D341Med (cell line): ENCODE measurements at places on chromosomes 4 and X.

DNA sequence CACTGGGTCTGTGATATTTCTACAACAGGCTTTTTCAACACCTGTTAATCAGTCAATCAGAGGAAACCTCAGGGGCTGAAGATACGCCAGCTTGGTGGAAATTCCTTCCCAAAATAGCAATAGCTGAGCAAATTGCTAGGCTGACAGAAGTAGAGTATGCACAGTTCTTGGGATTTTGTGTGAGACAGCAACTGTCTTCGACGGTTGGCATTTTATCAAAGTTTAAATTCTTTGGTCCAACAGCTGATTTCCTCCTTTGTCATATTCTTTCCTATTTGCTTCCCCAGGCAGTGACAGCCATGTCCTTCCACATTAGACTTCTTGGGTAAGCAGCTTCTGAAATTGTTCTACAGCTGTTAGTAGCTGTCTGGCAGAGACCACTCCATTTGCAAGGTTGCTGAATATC is 8.0 kb upstream of the PALLD start:
- no peak for DNase-seq

GRCh38 chr4:41176340-41176739 is 38.0 kb downstream of the APBB2 start:
- no peak for DNase-seq

DNA sequence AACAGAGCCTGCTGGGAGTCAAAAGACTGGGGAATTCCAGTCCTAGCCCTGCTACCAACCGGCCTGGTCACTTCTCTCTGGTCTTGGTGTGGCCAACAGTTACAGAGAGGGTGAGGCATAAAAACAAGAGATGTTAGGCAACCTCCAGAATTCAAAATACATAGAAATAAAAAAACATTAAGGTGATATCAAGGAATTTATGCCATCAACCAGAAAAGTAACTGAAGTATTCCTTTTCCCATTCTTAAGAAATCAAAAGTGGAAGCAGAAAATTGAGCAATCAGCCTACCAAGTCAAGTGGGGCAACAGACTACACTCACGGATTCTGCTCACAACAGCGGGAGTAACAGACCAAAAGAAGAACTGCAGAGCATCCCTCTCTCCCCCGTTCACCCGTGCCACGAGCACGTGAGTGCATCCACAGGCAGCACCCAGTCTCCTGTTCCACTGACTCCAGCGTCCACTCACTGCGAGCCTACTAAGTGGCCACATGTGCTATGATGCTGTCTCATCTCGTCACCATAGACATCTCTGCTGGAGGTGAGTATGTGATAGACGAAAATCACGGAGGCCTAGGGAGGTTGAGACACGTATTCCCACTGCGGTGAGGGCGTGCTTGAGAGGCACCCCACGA is 29.3 kb downstream of the AFAP1 start:
- DNase-seq = no peak

DNA sequence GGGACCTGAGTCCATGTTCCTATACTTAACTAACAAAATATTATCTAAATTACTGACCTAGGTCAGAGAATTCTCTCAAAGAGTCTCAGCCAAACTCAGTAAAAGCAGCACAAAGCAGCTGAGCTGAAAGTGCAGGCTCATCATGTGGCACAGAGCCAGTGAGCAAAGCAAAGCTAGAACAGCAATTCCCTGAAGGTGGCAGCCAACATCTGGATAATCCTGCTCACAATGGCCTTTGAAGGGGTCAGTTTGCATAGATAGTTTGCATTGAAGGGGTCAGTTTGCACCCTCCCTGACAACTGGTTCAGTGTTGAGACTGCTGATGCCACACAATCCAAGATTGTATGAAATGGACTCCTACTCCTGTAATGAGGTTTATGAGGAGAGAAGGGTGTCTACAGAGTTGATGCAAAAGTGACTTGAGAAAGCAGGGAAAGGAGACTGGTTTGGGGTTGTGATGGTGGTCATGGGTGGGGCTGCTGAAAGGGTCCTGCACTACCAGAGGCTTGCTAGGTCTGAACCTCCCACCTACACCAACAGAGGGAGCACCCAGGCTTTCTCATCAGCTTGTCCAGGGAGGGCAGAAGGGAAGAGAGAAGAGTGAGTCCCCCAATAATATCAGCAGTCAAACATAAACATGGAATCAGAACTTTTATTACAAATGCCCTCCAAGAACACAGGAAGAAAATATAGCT is 39.7 kb downstream of the TRIM61 start:
- no peak for DNase-seq

GRCh38 chr4:102007959-102008425 is 217.5 kb downstream of the BANK1 start:
- no peak for DNase-seq

DNA sequence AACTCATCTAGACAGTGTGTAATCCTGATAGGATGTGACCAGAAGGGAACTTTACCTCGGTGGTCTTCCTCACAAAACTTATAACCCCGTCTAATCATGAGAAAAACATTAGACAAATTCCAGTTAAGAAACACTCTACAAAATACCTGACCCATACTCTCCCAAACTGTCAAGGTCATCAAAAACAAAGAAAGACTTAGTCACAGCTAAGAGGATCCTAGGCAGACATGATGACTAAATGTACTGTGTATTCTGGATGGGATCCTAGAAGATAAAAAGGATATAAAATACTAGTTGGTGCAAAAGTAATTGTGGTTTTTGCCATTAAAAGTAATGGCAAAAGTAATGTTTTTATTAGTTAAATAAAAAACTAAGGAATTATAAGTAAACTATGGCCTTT is 81.6 kb downstream of the DTHD1 start:
- no peak for DNase-seq

DNA sequence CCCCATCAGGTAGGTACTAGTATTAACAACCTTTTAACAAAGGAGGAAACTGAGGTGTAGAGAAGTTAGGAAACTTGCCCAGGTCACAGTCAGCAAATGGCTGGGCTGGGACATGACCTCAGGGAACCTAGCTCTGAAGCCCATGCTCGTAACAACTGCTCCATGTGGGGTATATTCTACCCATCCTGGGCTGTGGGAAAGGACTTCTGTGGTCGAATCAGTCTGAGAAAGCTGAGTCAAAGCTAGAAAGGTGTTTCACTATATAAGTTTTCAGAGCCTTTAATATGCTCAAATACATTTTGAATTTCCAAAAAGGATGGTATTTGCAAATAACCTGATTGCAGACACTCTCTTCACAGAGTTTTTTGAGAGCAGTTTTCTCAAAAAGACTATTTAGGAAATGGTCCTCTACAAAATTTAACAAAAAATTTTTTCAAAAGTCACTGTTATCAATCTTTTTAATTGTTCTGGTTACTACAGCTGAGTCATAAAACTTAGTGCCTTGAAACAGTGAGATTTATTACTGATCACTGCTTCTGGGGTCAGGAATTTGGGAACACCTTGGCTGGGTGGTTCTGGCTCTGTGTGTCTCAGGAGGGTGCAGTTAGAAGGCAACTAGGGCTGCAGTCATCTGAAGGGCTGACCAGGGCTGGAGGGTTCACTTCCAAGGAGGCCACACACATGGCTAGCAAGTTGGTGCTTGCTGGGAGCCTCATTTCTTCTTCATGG is 53.6 kb downstream of the NSG1 start:
- no peak for DNase-seq

- no peak for DNase-seq
These were observed 104.9 kb upstream of the ARMCX2 start for GRCh38 chrX:101764538-101764937.

DNA sequence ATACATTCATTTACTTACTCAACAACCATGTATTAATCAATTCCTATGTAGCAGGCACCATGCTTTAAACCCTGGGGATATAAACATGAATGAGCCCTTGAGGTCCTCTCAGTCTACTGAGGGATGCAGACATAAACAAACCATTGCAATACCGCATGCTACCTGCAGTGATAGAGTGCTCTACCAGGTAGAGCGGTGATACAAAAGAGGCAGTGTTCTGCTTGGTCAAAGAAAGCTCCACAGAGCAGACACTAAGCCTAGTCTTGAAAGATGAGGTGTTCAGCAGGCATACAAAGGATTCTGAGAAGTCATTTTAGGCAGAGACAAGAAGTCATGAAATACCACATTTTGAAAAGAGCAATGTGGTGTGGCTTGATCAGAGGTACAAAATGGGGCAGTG is 26.9 kb upstream of the AMOT start:
- no peak for DNase-seq

- DNase-seq = no peak
These were observed 12.0 kb downstream of the CYP4V2 start for GRCh38 chr4:186203406-186203805.

DNA sequence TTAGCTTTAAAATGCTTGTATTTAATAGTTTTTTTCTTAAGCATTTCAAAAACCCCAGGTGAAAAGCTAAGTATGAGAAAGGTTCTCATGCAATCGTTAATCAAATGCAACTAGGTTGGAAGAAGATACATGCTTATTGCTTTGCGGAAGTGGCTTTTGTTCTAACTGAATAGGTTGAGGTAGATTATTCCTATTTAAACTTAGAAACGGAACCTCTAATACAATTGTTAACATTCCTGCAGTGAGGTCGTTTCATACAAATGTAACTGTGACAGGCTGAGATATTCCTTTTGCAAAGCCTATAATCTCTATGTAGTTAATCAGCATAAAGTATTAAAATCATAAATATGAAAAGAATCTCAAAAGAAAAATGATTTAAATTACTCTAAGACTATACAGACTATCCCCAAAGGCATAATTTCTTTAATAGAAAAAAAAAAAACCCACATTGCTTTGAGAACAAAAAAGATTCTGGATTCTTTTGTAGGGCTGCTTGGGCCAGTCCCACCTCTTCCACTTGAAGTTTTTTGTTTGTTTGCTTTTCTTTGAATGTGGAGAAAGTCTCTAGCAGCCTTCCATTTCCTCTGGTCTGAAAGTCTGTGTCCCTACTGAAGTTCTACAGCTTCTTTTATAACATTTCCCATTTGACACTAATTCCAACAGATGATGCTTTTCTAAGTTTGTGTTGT is 25.6 kb upstream of the SORBS2 start:
- DNase-seq = no peak

- no peak for DNase-seq
These were observed 59.6 kb upstream of the TAB3 start for GRCh38 chrX:30948626-30949025.

GRCh38 chr4:25441519-25442117 is 64.6 kb downstream of the ANAPC4 start:
- DNase-seq = peak; percentile 79

DNA sequence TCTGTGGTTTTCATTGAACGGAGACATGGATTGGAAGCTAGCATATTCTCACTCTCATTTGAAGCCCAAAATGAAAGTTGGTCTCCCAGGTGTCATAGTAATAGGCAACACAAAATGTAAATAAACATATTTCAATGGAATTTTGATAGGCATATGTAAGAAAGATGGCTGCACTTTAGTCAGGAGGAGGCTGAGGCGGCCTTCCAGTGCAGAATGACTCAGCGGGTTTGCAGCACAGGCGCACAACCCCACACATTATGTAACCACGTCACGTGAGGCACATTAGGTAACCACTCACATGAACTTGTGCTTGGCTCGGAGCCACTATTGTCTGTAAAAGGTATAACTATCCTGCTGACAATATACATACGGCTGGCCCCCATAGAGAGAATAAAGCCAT is 381.7 kb downstream of the GPAT3 start:
- DNase-seq = no peak

DNA sequence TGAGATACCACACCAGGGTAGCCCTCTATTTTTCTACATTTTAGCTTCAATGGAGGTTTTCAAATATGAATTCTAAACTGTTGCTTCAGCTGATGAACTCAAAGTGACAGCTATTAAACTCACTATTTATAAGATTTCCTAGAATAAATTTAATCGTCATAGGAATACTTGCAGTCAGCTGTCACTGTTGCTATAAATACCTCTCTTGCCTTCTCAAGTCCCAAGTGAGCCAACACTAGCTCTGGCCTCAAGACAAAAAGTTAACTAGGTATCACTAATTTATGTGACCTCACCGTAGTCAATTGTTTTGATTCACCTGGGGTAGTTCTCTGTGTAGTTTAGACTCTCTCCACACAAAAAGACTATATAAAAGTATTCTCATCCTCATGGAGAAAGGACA is 34.3 kb upstream of the PROM1 start:
- DNase-seq = peak; percentile 1

- no peak for DNase-seq
These were observed 20.1 kb downstream of the ARHGEF9 start for GRCh38 chrX:63764946-63765345.

DNA sequence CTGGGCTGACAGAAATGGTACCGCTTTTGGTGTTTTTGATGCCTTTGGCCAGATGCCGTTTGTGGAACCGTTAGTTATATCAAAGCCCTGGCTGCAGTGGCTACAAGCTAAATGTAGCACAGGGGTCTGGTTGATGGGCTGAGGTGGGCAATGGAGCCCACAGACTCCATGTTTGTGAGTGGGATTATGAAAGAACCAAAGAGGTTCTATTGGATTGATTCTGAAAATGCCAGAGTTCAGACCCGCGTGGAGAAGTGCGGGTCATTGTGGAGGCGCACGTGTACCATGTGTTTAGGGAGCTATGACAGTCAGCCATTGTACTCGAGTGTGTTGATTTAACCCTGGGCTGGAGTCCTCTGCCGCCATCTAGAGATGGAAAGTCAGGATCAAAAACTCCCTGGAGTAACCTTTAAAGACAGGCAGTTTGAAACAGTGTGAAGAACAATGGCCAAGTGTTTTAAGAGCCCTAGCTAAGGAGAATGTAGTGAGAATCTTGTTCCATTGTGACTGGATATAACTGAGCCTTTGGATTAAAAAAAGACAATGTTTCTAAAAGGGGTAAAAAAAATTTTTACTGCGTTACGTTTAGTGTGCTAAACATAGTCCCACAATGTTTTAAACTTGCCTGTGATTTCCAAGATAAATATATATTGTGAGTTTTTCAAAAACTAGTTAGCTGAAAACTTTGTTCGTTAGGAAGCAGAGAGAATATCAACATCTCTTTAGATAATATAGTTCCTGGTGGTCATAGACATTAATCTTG is 12.7 kb downstream of the ART3 start:
- peak; percentile 79 for DNase-seq

- no peak for DNase-seq
These were observed 219.7 kb upstream of the ETNPPL start for GRCh38 chr4:108982402-108983185.

DNA sequence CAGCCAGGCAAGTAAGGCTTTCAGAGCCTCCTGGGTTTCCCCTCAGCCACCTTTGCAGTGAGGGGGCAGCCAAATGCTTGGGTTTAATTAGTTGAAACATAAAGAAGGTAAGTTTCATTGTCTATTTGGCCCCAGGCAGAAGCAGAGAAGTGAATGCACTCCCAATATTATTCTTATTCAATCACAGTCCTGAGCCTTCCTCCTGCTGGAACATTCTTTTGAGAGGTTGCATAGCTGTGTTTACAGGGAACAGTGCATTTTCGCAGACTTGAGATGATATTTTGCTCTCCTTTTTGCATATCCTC is 13.9 kb downstream of the SLC2A9 start:
- DNase-seq = no peak

- DNase-seq = no peak
These were observed 113.0 kb upstream of the SH3RF1 start for GRCh38 chr4:169383724-169384123.

GRCh38 chr4:85933291-85933640 is 426.6 kb downstream of the MAPK10 start:
- DNase-seq = no peak

GRCh38 chrX:32966821-32967355 is 244.5 kb downstream of the DMD start:
- no peak for DNase-seq
